ENCODE measurements at places on chromosomes 2 and 18.

DNA sequence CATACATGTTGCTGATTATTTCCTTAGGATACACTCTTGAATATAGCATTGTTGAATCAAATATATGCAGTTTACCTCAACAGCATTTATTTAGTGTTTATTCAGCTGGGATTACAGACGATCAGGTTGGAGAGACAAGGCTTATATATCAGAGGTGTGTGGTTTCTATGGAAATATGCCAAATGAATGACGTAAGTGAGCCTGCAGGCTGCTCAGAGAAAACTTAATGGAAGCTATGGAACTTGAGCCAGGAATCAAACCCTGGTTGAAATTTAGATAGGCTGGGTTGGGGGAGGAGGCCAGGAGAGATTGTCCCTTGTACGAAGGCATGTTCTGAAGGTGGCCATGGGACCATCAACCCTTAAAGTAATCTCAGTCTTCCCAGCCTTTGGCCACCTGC lies 79.5 kb downstream of the INPP4A start:
- DNase-seq: no peak

DNA sequence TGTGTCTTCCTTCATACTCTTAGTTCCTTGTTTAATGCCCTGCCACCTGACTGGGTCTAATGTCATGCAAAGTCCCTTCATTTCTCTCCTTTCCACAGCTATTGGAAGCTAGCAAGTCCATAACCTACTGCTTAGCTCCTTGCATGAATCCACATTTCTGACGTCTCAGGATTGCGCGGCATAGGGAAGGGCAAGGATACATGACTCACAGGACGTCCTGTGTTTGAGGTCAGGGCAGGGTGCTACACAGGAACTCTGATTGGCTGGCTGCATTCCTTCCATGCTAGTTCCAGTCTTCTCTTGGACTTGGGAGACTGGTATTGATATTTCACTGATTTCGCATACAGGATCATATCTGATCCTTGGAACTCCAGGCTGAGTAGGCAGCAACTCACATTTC lies 137.9 kb downstream of the CDH2 start:
- peak; percentile 56 for DNase-seq

GRCh38 chr2:167181134-167181533 lies 292.9 kb downstream of the XIRP2 start:
- peak; percentile 76 for DNase-seq

DNA sequence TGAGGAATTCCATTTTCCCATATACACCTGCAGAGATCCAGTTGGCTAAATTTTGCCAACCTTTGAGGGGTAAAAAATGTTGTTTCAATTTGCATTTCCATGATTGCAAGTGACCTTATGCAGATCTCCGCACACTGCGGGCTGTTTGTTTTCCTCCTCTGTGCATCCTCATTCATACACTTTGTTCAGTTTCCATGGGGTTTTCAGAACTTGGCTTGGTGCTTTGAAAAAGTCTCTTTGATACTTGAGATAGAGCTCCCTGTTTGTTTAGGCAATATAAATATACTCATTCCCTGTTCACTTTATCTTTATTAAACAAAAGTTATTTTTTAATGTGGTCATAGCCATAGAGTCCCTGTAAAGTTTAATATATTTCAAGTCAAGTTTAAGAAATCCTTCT lies 353.1 kb downstream of the CMPK2 start:
- DNase-seq: no peak

DNA sequence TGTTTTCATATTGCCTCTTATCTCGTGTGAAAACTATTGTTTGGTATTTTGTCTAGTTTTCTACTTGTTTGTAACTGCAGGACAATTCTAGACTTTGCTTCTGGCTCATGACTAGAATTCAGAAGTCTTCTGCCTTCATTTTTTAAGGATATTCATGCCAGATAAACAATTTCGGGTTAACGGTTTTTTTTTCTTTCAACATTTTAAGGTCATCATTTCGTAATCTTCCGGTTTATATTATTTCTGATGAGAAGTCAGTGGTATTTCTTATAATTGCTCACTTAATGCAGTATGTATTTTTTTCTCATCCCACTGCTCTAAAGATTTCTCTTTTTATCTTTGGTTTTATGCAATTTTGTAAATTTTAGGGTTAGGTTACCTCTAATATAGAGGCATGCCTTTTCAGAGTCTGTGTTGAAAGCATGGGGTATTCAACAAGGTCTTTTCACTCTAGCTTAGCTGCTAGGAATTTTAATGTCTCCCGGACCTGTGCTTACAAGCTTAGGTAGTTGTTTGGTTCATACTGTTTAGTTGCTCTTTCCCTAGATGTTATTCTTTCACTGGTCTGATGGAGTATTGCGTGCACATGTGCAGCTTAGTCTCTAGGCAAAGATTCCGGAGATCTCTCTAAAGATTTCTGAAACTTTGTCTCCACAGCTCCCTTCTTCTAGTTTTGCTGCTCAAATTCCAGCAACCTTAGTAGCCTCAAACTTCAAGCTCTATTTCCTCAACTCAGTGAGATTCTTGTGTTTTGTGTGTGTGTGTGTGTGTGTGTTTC lies 198.1 kb downstream of the MCFD2 start:
- peak; percentile 51 for DNase-seq

DNA sequence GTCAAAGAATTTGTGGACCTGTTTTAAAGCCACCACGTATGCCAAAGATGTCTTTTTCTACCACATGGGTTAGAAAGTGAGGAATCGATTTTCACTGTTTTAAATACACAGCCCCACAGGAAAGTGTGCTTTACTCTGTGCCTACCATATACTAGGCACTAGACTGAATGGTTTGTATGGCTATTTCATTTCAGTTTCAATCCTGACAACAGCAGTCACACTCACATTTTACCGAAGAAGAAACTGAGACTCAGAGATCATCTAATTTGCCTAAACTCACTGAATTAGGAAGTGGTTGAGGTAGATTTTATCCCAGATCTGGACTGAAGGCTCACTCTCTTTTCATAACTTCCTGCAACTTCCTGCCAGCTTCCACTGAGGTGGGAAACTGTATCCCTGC lies 176.4 kb downstream of the ALK start:
- no peak for DNase-seq

- peak; percentile 58 for DNase-seq
Observed at GRCh38 chr18:58552057-58552461, 76.8 kb downstream of the ALPK2 start.

DNA sequence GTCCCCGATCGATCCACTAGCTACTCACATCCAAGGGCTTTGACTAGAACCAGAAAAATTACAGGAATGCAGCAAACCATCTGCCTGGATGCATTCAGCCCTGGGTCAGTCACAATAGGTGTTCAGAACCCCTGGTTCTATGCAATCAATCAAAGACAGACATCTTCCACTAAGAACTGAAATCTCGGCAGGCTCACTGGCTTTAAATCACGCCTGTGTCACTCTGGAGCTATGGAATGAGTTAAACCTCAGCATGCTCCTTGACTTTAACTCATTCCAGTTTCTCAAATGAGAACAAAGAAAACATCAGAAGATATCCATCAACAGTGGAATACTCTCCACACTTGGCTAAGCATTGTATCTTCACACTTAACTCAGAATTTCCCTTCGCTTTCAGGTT lies 68.1 kb upstream of the SPTBN1 start:
- DNase-seq: peak; percentile 5

- peak; percentile 29 for DNase-seq
Observed at GRCh38 chr18:8254654-8255053, 354.6 kb upstream of the RAB12 start.

DNA sequence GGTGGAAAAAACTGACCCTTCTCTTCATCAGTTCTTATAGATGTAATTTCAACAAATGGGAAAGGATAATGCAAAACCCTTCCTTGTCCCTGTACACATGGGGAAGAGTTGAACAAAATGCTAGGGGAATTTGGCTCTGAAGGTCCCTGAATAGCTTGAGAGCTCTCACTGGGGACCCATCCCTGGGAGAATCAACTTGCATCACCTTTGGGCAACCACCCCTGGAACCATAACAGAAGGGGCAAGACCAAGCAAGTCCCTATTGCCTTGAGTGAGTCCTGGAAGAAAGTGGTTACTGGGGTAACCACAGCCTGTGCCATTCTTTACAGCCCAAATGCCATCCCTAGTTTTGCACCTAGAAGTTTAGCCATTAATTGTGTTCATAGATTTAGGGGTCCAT lies 52.2 kb upstream of the B3GNT2 start:
- DNase-seq: no peak

GRCh38 chr18:74494514-74494913 lies 1.6 kb upstream of the CNDP2 start:
- DNase-seq: no peak

- DNase-seq: peak; percentile 98
Observed at GRCh38 chr2:223725494-223725893, 111.9 kb downstream of the AP1S3 start.

DNA sequence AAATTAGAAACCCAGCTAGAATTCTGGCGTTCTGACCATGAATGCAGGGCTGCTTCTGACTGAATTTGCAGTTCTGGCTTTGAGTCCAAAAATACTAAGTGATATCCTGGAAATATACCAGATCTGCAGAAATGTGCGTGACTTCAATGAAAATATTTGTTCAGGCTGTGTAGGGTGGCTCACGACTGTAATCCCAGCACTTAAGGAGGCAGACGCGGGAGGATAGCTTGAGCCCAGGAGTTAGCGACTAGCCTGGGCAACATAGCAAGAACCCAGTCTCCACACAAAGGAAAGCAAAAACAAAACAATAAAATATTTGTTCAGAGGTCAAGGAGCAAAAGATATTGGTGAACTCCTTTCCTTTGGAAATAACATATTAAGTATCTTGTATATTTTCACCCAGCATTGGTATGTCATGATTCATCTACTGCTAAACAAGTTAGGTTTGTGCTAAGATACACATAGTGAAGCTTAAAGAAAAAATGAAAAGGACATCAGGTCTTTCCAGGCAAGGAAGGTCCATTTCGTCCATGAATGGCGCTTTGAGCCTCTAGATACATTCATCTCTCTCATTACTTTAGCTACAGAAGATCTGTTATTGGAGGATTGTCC lies 239.2 kb downstream of the CMPK2 start:
- peak; percentile 6 for DNase-seq

- no peak for DNase-seq
Observed at GRCh38 chr2:63742580-63742976, 99.1 kb upstream of the UGP2 start.

DNA sequence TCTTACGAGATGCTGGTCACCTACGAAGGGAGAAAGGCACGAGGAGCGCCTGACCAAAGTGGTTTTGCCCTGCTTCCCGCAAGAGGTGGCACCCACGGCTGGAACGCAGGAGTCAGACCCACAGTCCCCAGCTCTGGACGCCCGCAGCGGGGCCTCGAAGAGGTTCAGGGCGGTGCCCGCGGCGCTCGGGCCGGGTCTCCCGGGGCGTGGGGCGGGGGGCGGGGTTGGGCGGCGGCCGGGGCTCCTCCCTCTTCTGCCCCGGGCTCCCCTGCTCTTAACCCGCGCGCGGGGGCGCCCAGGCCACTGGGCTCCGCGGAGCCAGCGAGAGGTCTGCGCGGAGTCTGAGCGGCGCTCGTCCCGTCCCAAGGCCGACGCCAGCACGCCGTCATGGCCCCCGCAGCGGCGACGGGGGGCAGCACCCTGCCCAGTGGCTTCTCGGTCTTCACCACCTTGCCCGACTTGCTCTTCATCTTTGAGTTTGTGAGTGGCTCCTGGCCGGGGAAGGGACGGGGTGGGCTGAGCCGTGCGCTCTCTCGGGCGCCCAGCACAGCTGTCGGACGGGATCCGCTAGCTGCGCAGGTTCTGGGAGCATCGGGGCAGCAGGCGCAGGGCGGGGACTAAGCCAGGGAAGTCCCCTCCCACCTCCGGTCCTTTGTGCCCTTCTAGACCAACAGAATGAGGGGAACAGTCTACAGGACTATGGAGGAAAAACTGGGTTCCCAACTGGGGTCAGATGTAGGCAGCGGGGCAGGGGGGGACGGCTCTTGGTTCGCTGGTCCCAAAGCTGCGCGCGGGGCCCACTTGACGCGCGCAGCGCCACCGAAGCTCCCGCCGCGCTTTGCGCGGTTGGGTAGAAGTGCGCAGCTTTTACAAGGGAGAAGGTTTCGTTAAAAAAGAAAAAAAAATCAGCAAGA lies at the start of gene MAL:
Gene MAL, plus strand, starts transcription at position 303 of the 914 bp plus-strand sequence. Its CDS starts 85 bp downstream, at position 388.
- no peak for DNase-seq

GRCh38 chr18:77905011-77905410 lies 655.4 kb downstream of the GALR1 start:
- DNase-seq: no peak

DNA sequence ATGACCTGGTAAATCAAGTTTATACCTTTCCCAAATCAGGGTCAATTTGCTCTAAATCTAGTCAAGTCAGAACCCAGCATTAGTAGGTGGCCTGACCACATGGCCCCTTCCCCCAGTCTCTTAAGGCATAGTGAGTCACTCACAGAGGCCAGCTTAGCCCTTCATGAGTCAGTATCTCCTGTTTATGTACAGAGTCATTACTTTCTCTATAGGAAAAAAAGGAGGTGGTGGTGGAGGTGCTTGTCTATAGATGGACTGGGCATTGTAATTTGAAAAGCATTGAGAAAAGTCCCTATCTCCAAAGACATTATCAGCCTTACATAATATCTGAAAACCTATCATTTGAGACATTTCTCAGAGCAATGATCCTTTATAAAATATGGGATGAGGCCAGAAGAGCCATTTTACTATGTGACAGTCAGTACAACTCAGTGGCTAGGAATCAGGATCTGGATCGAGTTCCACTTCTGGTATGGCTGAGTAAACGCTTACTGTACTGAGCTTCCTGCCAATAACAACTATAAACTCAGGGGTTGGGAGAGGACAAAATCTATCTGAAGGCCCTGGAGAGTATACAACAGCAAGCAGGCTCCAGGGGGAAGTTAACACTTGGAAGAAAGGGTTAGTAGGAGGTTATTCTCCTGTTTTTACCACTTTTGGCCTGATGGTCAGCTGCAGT lies 22.5 kb upstream of the SIGLEC15 start:
- peak; percentile 98 for DNase-seq

DNA sequence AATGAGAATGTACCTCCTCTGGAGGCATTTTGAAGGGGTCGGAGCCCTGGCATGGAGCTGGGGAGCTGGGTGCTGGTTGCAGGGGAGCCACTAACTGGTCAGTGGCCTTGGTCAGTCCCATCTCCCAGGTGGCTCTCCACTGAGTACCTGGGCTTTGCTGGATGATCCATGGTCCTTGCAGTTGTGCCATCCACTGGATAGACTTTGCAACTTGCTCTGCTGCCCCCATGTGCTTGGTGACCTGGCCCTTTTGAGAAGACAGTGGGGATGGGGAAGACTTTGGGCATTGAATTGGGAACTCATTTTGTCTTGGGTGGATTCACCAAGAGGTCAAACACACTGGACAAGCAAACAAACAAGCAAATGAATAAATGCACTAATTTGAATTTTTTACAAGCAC lies 263.9 kb downstream of the MYCN start:
- DNase-seq: no peak

DNA sequence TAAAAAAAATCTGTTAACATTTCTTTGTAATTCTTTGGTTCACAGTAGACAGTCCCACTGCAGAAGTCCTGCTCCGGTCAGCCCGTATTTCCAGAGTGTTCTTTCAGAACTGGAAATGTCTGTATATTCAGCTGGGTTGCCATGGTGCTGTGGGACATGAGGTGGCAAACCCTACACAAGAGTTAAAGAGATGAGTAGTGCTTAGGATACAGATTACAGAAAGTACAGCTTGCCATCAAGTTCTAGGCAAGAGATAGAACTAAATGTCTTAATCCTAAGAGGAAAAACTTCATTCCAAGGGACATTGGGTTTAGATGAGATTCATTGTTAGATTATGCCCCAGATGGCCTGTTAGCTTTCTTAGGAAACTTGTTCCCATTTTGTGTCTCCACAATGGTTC lies 60.1 kb downstream of the FMNL2 start:
- DNase-seq: peak; percentile 47
